ENCODE measurements at places on chromosomes 3 and 15.

DNA sequence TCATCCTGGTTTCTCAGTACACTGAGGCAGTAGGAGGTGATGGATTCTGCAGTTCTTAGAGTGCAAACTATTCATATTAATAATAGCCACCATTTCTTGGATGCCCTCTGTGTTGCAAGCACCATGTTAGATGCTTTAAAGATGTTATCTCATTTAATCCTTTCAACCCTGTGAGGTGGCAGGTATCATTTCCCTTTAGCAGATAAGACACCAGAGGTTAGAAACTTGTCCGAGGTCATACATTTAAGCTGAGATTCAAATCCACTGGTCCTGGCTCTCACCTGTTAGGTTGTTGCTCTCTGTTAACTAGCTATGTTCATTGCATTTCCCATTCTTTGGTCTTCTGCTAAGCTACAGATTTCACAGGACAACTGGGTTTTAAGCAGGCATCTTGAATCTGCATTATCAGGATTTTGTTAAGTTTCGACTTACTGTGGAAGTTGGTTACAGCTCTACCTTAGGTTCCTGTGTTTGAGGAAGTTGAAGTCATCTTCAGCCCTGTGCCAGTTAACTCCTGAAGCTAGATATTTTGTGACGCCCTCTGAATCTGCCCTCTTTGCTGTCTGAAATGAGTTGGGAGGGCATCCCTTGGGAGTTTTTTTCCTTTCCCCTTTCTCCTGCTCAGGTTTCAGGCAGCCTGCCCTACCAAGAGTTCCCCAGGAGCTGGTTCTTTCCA is 6.4 kb downstream of the PDE8A start:
- DNase-seq = no peak

DNA sequence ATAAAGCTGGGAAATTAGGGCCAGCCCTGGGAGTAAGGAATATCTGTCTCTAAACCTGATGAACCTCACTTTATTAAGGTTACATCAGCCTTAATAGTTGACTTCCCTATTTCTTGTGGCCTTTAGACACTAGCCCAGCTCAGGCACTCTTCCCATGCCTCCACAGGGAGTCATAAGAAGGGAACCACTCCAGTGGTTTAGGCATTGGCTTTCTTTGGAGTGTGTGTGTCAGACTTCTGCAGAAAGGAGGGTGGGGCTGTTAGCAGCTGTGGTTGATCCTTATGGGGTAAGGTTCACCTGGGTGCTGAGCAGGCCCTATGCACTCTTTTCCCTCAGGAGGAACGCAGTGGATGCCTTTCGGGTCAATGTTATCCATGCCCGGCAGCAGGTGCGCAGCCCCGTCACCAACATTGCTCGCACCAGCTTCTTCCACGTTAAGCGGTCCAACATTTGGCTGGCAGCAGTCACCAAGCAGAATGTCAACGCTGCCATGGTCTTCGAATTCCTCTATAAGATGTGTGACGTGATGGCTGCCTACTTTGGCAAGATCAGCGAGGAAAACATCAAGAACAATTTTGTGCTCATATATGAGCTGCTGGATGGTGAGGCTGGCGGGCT is 4.0 kb downstream of the AP2M1 start:
- no peak for DNase-seq

- no peak for DNase-seq
Observed at GRCh38 chr15:39124553-39125171, 456.2 kb upstream of the THBS1 start.

- DNase-seq = no peak
Observed at GRCh38 chr15:41259546-41260189, 28.6 kb downstream of the CHP1 start.

DNA sequence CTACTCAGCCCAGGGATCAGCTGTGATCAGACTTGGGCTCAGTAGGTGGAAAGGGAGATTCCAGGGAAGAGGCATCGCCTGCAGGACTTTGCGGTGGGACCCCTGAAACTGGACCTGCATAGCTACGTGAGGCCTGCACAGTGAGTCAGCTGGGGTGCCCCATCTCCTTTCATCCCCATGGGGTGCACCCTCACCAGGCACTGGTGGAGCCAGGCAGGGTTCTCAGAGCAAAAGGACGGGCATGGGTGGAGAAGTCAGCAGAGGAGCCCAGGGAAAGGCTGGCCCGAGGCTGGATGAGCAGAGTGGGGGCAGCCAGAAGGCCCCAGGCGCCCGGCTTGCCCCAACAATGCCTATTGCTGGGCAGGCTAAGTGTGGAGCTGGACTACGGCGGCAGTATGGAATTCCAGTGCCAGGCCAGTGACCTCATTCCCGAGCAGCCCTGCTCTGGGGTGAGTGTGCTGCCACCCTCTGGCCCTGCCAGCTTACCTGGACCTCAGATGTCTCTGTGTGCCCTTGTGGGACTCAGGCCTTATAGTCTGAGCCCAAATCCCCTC is 19.7 kb downstream of the ACAA1 start:
- DNase-seq = no peak

- no peak for DNase-seq
Observed at GRCh38 chr15:50881121-50882048, 27.1 kb upstream of the AP4E1 start.

- no peak for DNase-seq
Observed at GRCh38 chr3:74651292-74651691, 36.8 kb upstream of the CNTN3 start.

DNA sequence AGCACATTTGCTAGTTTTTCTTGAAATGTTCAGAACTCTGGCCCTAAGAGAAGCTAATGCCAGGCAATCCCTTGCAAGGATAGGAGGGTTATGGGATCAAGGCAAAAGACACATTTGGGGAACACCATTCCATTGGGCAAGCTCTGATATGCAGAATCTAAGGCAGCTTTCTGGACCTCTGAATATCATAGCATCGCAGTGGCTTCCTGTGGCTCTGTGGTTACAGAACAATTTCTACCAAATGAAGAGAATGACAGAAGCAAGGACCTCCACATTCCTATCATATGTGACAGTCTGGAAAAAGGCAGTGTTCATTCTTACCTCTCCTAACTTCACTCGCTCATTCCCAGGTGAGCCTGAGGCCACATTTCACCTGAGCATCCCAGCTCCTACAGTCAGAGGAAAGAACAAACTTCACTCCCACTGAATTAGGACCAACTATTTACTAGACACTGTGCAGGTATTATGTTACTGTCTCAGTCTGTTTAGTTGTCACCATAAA is 836.1 kb upstream of the CFAP20DC start:
- DNase-seq = no peak

- DNase-seq = no peak
Observed at GRCh38 chr3:157148196-157148889, 11.6 kb downstream of the CCNL1 start.

DNA sequence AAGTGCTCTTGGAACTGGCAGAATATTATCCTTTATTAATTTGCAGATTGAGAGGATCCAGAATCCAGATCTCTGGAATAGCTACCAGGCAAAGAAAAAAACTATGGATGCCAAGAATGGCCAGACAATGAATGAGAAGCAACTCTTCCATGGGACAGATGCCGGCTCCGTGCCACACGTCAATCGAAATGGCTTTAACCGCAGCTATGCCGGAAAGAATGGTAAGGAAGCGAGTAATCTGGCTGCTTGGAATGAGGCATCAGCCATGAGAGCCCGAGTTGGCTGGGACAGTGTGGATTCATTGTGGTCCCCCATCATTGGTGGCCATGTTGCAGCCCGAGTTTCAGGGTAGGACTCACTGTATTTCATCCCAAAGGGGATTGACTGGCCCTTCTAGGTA is 47.1 kb downstream of the PARP14 start:
- no peak for DNase-seq

DNA sequence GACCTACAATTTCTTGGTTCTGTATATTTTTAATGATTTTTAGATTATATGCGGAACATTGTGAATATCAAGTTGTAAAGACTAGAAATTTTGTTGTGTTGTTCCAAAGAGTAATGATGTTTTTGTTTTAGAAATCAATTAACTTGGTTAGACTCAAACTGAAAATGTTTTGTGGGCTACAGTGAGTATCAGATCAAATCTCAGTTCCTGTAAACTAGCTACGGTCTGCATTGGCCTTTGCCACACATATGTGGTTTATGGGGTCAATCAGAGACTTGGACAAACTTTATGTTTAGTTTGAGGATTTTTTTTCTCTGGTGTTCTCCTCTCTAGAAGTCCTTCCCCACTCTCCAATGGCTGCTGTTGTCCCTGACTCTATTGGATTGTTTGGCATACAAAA is 308.0 kb upstream of the THRB start:
- DNase-seq = peak; percentile 0

DNA sequence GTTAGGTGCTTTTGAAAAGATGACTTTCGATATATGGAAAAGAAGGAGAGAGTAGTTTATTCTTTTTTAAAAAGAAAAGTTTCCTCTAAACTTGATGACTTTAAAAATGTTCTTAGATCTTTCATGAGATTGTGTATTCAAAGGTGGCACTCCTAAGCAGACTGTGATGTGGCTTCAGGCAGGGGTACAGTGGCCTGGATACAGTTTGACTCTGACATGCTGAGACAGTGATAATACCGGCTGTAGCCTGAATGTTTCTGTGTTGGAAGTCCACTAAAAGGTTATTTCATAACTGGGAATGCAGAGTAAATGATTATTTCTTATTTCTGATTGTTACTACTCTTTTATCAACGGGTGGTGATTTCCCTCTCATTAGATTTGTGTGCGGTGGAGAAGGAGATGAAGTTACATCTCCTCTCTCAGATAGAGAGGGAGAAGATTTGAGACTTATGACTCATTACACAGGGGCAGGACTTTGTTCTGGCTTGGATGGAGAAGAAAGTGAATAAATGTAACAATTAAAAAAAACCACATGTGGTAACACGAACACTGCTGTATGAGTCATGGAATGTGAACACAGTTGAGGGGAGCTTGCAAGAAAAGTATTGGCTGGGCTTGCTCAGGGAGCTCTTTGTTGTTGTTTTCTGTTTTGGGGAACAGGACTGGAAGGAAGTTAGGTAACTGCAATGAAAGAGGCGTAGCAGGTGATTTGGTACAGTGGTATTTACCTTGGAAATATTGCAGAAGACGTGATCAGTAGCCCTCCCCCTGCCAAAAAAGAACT is 21.6 kb downstream of the SPTSSB start:
- no peak for DNase-seq

- DNase-seq = no peak
Observed at GRCh38 chr3:186166491-186167288, 57.8 kb upstream of the ETV5 start.

GRCh38 chr3:64380546-64380945 is 155.3 kb upstream of the PRICKLE2 start:
- no peak for DNase-seq

GRCh38 chr3:49937090-49937489 is 2.9 kb upstream of the RBM6 start:
- no peak for DNase-seq

DNA sequence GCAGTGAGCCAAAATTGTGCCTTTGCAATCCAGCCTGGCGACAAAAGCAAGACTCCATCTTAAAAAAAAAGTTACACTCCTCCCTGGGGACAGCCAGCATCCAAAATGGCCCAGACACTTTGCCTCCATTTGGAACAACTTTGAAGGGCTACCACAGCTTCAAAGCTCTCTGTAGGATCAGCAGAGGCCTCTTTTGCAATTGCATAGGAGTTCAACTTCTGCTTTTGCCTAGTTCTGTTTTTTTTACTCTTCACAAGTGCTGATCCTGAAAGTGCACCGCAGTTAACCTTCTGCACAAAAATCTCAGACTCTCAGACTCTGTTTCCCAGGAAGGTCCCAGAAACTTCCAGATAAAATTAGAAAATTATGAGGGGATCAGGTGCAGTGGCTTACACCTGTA is 25.2 kb upstream of the SLC4A7 start:
- DNase-seq = no peak

DNA sequence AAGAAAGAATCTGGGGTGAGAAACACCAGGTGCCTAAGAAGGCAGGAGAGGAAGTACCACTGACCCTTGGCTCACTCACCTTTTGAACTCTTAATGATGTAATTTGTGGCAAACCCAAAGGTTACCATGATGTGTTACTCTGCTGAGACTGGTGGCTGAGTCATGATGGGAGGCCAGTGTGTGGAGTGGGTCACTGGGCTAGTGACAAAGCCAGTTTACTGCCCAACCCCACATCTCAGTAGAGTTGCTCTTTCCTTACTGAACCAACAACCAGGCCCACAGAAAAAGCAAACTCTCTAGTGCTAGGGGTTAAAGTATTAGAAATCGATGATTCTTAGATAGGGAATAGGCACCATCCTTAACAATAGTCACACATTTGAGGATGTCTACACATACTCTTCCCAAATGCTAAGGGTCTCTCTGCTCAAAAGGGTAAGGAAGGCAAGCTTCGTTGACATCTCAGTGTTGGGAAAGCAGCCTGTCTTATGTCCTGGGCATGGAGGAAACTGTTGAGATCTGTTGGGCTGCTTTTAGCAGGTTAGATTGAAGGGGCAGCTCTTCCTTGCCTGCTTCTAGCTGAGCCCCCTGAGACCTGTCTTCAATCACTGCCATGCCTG is 3.1 kb downstream of the RBP2 start:
- DNase-seq = no peak

DNA sequence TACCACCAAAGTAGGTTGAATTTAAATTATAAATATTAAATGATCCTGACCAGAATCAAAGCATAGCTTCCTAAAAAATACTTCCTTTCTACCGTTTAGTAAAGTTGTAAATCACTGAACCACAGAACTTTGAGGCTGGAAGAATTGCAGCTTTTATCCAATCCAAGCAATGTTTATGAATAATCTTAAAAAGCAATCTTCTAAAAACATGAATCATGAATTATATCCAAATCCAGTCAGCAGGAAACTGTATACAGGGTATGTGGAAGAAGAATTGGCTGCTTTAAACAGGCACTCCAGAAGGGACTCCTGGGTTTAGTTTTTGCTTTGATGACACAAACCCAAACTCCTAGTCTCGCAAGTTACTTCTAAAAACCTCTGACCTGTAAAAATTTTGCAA is 30.2 kb downstream of the HEG1 start:
- no peak for DNase-seq

- DNase-seq = no peak
Observed at GRCh38 chr15:69999392-70000085, 98.2 kb downstream of the TLE3 start.

GRCh38 chr15:58951388-58952007 is 18.0 kb upstream of the SLTM start:
- no peak for DNase-seq

- DNase-seq = no peak
Observed at GRCh38 chr3:25485673-25486072, 57.6 kb downstream of the RARB start.

- no peak for DNase-seq
Observed at GRCh38 chr15:63312286-63312685, 34.9 kb downstream of the APH1B start.

DNA sequence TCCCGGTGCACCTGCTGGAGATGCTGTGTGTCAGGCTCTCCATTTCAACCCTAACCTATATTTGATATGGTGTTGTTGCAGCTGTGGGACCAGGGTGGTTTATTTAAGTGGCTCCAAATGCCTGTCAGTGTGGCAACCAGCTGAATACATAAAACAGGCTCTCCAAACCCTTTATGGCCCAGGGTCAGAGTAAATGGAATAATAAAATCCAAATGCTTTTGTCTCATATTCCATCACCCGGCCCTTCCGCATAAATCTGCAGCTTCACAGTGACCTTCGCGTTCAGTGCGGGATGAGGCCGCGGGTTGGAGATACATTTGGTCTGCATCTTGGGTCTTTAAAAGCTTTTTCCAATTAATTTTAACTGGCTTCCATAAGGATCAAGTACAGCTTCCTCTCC is 382.1 kb upstream of the NR2F2 start:
- no peak for DNase-seq

Measured in GM18507 (cell line).